ENCODE measurements at places on chromosomes 11 and 22.

GRCh38 chr11:8484251-8484650 is 109.8 kb downstream of the STK33 start:
- no peak for DNase-seq

DNA sequence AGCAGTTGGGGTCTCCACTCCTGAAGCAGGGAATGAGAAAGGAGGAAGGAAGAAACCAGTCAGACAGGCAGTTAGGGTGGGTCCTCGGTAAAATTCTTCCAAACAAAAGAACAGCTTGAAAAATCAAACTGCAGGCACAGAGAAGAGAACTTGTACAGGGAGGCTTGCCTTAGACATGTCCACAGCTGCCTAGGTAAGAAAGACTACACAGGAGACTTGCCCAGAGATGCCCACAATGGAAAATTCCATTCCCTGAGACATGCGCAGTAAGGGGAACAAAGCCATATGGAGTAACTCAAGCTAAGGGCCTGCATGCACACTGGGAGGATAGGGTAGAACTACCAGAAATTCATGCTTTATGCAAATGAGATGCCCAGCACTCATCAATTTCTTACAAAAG is 9.8 kb downstream of the KCNJ11 start:
- no peak for DNase-seq

- no peak for DNase-seq
Observed at GRCh38 chr11:19803506-19803998, 90.9 kb downstream of the NAV2 start.

DNA sequence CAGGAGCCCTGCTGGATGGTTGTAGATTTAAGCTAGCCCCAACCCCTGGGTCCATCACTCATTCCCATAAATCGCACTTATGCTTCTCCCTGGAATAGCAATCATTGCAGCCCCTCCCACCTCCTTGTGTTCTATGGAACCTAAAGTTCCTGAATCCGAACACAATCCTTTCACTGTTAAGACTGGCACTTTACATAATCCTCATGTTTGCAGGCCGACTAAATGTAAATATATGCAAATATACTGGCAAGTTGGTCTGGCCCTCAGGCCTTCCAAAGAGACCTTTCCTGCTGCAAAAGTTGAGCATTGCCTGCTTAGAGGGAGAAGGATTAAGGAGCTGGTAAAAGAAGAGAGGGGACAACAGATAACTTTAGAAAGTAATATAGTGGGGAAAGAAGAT is 892.9 kb downstream of the OPCML start:
- no peak for DNase-seq

DNA sequence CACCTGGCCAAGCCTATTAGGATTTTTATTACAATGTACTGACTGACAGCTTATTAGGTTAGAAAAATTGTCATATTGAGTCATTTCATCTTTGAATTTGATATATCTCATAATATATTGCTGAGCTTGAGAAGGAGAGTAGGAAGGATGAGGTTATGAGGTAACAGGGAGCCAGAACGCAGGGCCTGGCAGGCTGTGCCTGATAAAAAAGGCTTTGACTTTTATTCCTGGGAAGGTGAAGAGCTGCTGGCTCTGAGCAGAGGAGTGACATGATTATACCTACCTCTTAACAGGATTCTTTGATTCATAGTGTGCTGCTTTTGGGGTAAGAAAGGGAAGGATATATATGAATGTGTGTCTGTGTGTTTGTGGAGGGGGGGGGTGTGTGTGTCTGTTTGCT is 70.9 kb downstream of the SFI1 start:
- DNase-seq, result no peak

GRCh38 chr11:68798221-68798813 is 43.4 kb downstream of the CPT1A start:
- DNase-seq, result no peak

DNA sequence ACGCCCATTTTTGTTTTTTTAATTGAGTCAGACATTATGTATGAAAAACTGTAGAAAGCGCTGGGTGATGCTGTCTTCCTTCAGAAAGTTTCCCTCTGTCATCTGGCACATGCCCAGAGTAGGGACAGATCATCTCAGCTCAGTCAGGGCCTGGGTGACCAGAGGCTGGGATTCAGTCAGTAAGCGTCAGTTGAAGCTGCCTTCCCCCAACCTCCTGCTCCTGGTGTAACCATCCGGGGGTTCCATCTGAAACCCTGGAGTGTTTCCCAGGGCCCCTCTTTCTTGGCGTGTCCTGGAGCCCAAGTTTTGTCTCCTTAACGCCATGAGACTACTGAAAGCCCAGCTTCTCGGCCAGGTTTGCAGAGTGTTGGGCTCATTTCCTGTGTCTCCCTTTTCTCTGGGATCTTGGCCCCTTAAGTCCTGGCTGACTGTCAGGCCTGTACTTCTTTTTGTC is 10.7 kb downstream of the PPFIA1 start:
- DNase-seq, result no peak

- no peak for DNase-seq
Observed at GRCh38 chr11:88909500-88909899, 156.3 kb downstream of the GRM5 start.
